ENCODE measurements at places on chromosomes 3 and 15.

- no peak for DNase-seq
These were observed 46.1 kb downstream of the SOX2 start for GRCh38 chr3:181757694-181758306.

GRCh38 chr3:10391391-10391790, 70.5 kb upstream of the SEC13 start:
- DNase-seq: no peak

GRCh38 chr15:22954798-22955543, 25.2 kb downstream of the CYFIP1 start:
- DNase-seq: no peak

- DNase-seq: no peak
These were observed 226.5 kb upstream of the NANOGP8 start for GRCh38 chr15:35311615-35312014.

DNA sequence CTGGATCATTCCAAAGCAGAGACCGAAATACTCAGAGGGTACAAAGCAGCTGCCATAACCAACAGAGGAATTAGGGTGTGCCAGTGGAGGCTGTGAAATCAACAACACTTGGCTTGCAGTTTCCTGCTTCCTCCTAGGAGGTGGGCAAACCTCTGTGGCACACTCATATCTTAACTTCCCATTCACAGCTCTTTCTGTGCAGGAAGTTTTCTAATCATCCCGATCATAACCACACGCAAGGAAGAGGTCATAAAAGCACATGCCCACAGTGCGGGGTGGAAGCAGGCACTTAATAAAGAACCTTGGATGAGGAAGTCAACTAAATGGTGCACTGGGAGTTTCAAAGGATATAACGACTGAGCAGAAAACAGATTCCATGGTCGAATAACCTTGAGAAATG, 5.1 kb downstream of the SCAMP2 start:
- no peak for DNase-seq

DNA sequence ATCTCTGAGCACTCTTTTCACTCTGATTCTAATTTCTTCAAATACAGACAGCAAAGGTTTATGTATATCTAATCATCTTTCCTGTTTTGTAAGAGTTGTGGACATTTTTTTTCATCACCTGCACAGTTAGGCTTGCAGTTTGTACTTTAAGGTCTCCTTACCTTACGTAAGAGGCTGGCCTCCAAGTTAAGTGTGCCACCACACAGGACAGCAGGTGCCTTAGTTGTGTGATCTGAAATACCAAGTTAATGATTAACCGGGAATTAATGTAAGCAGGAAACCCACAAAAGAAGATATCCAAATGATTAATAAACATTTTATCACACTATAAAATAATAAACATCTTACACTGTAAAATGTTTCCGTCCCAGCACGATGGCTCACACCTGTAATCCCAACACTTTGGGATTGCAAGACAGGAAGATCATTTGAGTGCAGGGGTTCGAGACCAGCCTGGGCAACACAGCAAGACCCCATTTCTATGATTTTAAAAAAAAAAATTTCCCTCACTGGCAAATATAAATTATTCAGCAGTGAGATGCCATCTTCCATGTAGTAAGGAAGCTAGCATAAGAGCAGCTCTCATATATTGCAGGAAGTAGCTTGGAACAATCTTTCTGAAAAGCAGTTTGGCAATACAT, 87.7 kb upstream of the LIMD1 start:
- DNase-seq: no peak

GRCh38 chr3:144662729-144663128, 691.1 kb downstream of the DIPK2A start:
- DNase-seq: no peak

- no peak for DNase-seq
These were observed 30.5 kb downstream of the PLXND1 start for GRCh38 chr3:129575997-129576384.

- DNase-seq: no peak
These were observed 383.0 kb downstream of the TBL1XR1 start for GRCh38 chr3:176814285-176814684.

GRCh38 chr3:152860736-152861135, 25.8 kb downstream of the P2RY1 start:
- DNase-seq: no peak

DNA sequence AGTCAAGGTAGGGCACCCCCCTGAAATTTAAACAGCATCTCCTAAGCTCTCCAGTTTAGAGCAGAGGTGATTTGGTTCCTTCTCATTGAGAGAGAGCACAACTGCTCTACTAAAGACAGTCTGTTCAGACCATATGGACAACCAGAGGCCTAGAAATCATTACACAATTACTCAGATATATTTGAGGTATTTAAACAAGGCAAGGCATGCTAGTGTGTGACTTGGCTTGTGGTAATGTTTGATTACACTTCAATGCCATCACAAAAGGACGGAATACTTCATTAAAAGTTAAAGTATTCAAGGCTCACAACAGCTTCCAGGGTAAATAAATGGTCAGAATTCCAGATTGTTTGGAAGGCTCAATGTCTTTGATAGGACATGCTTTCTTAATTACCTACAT, 110.2 kb downstream of the LRTM1 start:
- DNase-seq: no peak

DNA sequence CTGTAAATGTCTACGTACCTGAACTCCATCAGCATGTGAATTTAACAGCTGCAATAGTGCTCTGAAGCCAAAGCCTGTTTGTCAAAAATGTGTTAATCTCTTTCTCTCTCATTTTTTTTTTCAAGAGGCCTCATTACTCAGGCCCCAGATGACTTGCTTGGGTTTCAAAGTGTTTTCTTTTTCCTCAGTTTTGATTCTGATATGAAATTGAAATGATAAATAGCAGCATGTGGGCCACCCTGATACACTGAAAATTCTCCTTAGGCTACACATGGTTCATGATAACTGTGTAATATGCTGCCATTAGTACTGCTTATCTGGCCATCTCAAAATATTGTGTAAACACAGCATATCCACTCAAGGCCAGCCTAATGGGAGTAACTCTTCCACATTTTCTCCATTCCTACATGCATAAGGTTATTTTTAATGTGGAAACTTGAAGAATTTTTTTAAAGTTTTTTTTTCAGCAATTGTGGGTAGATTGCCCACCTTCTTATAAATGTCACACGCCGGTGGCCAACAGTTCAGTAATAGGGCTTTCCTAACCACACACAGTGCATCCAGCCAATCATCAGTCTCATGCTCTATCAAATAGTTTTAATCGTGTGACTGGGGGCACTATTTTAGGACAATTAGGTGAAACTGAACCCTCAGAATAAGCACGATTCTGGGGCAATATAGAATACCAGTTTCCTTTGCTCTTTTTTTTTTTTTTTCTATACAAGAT, 13.1 kb upstream of the DENND4A start:
- DNase-seq: no peak

- DNase-seq: no peak
These were observed 46.1 kb upstream of the RASGRP1 start for GRCh38 chr15:38610748-38611147.

DNA sequence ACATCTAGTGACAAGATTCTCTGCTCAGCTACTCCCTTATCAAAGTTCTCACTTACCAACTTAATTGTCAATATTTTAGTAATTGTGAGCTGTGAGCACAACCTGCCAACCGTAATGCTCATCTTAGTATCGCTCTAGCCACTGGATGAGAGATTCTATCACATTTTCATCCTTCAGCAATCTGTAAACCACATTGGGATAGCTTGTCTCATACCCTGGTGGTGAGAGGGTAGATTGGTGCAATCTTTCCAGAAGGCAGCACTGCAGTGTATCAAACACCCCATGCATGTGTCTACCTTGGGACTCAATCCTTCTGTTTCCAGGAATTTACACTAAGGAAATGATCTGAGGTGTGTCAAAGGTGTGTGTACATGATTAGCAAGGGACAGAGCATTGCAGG, 18.9 kb upstream of the ATP8B4 start:
- DNase-seq: no peak

DNA sequence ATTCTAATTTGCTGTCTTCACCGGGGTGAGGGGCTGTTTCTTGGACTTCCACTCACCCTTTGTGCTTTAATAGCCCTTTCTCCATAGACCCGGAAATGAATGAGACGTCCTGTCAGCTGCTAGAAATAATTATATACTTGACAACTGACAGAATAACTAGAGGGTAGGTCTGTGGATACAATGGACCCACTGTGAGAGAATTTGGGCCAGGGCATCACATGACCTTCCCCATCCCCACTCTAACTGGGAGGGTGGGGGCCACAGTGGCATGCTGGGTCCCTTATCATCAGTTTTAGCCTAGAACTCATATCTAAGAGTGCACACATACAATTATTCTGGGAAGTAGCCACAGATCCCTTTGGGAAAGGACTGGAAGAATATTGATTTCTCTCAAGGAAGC, 25.9 kb upstream of the MINAR1 start:
- no peak for DNase-seq

DNA sequence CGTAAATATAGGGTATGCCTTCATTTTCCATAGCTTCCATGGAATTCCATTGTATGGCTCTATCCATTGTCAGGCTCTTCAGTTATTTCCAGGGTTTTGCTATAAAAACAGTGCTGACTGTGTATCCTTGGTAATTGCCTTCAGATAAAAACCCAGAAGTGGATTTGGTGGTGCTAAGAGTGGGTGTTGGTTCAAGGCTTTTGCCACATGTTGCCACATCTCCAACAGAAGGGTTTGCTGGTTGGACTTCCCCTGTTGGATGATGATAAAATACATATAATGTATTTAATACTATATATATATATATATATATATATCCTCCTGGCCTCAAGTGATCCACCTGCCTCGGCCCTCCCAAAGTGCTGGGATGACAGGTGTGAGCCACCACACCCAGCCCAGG, 97.8 kb downstream of the FLNB start:
- no peak for DNase-seq

GRCh38 chr3:71194785-71195184, 388.7 kb downstream of the FOXP1 start:
- no peak for DNase-seq

GRCh38 chr15:70252056-70252950, 154.6 kb upstream of the TLE3 start:
- no peak for DNase-seq

- DNase-seq: no peak
These were observed 76.6 kb downstream of the GBE1 start for GRCh38 chr3:81684751-81685395.

- DNase-seq: no peak
These were observed 1312.6 kb downstream of the ROBO1 start for GRCh38 chr3:78455166-78455565.

DNA sequence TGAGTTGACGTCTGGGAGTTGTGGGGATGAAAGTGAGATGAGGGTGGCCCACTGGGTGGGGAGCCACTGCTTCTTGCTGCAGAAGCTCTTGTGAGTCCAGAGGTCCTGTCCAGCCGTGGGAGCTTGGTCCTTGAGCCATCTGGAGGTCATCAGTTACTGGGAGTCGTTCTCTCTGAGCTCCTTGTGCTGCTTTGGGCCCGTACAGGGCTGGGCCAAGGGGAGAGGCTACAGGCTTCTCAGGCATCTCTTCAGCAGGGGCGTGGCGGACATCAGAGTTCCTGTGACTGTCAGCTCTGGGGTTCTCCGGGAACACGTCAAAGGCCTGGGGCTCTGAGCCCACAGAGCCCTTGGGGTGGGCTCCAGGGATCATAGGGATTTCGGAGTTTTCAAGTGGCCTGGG, 2.6 kb downstream of the PRRT3 start:
- DNase-seq: no peak

GRCh38 chr3:97899331-97899730, 72.9 kb downstream of the RIOX2 start:
- no peak for DNase-seq

- DNase-seq: no peak
These were observed 59.1 kb downstream of the ST6GAL1 start for GRCh38 chr3:186989429-186989828.

GRCh38 chr15:58520464-58520863, 88.7 kb downstream of the LIPC start:
- DNase-seq: no peak

GRCh38 chr3:177378168-177378567, 180.9 kb upstream of the TBL1XR1 start:
- DNase-seq: no peak

DNA sequence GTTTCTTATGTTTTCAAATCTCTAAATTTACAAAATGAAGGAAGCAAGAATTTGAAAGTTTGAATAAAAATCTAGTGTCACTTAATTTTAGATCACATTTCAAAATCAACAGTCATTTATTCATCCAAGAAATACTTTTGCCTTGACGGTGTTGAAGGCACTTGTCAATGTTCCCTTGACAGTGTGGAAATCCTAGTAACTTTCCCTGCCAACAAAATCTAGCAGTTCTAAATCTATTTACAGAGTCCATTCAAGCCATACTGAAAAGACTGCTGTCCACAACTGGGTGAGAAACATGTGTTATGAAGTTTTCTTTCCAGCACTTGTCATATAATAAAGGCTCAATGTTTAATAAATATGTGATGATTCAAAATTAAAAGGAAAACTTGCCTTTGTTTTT, 8.6 kb upstream of the MAP2K5 start:
- DNase-seq: no peak

DNA sequence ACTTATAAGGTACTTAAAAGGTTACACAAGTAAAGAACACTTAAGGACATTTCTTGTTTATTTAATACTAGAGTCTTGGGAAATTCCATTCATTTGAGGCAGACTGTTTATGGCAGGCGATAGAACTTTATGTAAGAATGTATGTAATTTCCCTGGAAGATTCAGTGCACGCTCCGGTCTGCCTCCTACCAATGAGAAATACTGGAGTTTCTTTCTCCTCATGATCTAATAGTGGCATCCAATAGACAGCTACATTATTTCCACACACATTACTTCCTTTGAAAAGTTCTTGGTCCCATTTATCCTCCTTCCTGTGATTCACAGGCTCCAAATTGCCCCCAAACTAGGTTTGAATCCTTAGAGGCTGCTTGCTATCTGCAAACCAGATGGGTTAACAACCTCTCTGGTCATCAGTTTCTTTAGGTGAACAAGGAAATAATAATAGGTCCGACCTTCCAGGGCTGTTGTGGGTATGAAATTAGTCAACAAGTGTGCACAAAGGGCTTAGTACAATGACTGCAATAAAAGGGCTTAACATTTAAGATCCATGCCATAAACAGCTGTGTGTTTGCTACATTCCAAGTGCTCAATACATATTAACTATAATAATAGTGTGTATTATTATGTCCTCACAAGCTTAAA, 30.7 kb downstream of the EIF4E3 start:
- DNase-seq: no peak

GRCh38 chr3:13896473-13897154, 16.7 kb upstream of the WNT7A start:
- no peak for DNase-seq

DNA sequence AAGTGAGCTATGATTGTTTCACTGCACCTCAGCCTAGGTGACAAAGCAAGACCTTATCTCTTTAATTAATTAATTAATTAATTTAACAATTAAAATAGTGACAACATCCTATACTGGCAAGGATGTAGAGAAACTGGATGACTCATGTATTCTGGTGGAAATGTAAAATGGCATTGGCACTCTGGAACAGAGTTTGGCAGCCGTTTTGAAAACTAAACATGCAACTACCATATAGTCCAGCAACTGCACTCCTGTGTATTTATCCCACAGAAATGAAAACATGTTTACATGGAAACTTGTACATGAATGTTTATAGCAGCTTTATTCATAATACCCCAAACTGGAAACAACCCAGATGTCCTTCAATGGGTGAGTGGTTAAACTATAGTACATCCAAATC, 56.6 kb downstream of the ANP32A start:
- no peak for DNase-seq

- DNase-seq: no peak
These were observed 51.8 kb downstream of the ST3GAL6 start for GRCh38 chr3:98814817-98815420.
